Gastrocnemius medialis (tissue), 4 donors: ENCODE measurements at places on chromosomes 6 and 20.

DNA sequence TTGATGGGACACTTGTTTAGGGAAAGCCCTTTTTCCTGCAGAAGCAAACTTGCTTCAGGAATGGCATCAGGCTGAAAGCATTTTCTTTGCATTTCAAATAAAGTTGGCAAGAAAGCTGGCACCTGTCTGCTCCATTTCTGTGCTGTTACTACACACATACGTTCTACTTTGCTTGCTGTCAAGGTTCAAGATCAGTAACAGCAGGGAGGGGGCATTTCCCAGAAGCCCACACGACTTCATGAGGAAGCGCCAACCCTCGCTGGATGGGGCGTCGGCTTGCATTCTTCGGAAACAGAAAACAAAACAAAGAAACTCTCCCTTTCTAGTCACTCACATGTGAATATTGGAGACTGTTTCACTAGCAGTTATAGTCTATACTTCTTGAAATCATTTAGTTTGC lies 46.4 kb downstream of the AKAP12 start:
- DNase-seq = no peak

DNA sequence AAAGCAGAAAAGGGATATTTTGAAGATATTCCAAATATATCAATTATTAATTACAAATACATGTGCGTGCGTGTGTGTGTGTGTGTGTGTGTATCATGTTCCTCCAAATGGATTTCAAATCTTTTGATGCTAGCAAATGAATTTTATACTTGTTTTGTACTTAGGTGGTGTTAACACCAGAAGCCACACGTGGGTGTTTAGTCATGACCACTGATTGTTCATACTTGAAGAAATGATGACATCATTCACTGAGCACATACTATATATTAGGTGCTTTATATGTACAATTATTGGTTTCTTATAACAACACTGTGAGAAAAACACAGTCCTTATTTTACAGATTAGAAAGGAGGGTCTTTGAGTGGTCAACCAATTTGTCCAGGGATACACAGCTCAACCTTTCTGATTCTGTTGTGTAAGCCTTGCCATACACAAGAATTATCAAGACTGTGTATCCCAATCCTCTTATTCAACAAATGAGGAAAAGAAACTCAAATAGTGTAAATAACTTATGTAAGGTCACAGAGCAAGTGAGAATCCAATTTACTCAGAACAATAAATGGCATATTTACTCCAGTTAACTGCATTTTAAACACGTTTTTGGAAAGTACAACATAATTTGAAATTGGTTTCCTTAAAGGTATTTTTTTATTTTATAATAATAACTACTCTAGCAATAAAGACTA lies 88.5 kb downstream of the BCAS1 start:
- DNase-seq = no peak

DNA sequence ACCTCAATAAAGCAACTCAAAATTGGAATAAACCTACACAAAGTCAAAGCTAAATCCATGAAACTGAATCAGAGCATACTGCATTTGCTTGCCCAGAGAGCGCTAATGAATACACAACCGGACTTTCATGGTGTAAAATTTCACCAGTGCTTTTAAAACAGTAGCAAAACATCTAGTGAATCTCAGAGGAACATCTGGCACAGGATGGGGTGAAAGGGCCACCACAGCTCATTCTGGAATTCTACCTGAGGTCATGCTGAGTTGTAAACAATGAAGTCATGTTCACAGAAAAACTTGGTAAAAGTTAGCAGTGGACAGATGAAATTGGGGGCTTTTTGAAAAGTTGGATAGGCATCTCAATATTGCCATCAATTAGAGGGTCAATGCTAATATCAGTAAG lies 125.6 kb upstream of the STXBP5 start:
- no peak for DNase-seq

- DNase-seq = no peak
These were observed 131.6 kb downstream of the COL9A1 start for GRCh38 chr6:70171236-70171635.

DNA sequence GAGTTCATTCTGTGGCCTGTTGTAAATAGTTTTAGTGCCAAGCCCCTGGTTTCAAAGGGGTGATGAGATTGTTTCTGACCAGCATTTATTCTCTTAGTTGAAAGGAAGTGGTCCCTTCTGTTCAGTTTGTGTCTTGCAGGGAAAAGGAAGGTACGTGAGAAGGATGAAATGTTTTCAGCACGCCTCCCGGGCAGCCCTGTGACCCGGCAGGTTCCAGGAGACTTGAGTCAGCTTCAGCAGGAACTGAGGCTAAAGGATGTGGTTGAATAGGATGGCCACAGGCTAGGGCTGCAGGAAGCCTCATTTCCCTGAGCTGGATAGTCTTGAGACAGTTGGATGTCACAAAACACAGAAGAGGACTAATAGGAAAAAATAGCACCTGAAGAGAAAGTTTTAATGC lies 132.4 kb upstream of the SYNDIG1 start:
- DNase-seq = no peak

DNA sequence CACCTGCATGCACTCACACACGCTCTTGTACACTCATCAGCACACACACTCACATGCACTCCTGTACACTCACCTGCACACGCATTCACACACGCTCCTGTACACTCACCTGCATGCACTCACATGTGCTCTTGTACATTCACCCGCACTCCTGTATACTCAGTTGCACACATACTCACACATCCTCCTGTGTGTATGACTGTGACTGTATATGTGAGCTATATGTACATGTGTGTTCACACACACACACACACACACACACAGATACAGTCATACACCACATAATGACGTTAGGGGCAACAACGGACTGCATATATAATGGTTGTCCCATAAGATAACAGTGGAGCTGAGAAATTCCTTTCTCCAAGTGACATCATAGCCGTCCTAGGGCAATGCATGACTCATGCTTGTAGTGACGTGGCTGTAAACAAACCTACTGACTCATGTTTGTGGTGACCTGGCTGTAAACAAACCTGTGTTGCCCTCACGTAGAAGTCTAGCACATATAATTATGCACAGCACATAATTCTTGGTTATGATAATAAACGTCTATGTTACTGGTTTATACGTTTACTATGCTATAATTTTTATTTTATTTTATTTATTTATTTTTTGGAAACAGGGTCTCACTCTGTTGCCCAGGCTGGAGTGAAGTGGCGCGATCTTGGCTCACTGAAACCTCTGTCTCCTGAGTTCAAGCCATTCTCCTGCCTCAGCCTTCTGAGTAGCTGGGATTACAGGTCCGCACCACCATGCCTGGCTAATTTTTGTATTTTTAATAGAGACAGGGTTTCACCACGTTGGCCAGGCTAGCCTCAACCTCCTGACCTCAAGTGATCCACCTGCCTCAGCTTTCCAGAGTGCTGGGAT lies 22.8 kb upstream of the TAF4 start:
- peak; percentile 40 for DNase-seq

DNA sequence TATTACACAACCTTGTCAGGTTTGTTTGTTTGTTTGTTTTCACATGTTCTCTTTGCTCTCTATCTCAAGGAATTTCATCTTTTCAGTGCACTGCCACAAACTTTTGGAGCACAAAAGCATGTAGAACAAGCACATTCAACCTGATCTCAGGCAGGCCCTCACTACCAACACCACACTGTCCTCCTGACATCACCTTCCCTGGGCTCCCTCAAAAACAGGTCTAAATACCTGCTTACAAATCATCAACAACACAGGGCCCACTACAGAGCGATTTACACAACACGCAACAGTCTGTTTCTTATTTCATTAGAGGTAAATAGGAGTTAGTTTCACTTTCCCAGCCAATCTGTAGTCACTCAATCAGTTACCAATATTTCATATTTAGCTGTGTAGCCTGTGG lies 241.4 kb downstream of the EPHA7 start:
- no peak for DNase-seq

DNA sequence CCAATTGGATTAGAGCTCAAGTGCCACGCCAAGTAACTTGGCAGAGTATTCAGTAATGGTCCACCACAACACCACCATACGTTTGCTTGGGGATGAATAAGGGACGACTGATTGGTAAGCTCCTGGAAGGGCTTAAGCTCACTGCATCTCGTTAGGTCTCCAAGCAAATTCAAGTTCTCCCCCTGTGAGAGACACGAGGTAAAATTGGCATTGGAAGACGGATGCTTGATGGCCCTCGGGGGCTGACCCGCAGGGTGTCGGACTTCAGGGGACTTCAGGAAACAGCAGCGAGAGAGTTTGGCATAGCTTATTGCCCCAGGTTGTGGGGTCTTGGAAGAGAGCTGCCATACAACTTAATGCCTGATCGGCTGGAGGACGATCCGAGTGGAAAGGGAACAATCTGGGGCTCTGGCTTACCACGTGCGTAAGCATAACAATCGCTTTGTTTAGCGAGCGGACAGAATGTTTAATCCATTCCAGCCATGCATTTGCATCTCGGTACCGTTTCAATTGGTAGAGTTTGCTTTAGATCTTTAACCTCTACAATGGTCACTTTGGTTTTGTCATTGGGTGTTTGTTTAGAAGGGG lies 4.8 kb upstream of the ZNFX1 start:
- no peak for DNase-seq

- DNase-seq = no peak
These were observed 102.4 kb downstream of the COL12A1 start for GRCh38 chr6:75103431-75103830.

DNA sequence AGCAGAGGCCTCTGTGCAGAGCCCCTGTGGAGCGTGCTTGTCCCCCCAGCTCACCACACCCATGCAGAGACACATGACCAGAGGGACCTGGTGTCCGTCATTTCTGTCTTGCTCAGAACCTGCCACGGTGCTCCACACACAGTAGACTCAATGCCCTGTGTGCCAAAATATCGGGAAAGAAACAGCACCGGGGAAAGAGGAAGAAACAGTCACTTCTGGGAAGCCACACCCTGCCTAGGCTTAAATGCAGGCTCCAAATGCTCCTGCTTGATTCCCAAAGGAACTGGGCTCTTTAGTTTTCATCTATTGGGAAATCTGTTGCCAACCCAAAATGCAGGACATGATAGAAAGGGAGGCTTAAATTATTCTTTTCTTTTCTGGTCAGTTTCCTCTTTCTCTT lies 503.9 kb downstream of the CD83 start:
- DNase-seq = no peak

GRCh38 chr20:2838170-2838797 lies 2.2 kb downstream of the PCED1A start:
- no peak for DNase-seq

DNA sequence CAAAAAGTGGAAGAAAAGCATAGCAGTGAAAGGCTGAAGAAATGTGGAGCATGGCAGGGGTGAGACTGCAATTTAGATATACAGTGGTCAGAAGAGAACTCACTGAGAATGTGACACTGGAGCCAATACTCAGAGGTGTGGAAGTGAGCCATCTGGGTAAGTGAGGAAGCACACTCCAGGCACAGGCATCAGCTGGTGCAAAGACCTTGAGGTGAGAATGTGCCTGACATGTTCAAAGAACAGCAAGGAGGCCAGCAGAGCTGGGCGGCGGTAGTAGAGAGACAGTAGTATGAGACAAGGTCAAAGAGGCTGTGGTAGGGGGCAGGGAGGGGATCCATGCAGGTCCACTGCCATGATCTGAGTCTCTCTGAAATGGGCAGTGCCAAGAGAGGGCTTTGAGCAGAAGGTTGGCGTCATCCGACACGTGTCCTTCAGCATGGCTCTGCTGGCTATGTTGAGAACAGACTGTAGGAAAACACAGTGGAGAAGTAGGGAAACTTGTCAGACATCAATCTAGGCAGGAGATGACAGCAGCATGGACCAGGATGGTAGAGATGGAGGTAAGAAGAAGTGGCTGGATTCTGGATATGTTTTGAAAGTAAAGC lies 84.4 kb downstream of the PLCG1 start:
- DNase-seq = no peak

DNA sequence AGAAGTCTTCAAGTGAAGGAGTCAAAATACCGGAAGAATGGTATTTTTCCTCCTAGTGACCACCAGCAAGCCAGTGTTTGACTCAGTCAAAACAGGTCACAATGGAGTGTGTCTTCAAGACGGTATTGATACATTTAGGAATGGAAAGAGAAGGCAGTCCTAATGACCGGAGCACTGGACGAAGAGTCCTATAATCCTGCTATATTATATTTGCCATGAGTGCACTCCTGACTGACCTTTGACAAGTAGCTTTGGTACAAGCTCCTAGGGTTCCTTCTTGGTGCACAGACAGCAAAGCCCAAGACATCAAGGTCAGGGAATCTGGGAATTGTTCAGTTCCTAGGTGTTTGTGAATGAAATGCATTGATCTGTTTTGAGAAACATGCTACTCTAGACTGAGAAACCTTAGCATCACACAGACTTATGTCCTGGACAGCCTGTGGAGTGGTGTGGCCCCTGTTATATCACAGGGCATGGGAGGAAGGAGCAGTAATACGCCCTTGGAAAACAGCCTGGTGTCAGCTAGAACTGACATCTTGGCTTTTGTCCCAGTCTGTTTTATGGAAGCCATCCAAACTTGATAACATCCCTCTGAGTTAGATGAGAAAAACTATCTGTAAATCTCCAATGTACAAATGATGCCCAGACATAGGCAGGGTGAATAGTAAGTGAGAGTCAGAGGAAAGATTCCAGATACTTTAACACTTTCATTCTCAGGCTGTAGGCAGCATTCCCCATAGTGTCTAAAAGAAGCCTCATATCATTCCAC lies 18.5 kb downstream of the NOX3 start:
- DNase-seq = no peak

DNA sequence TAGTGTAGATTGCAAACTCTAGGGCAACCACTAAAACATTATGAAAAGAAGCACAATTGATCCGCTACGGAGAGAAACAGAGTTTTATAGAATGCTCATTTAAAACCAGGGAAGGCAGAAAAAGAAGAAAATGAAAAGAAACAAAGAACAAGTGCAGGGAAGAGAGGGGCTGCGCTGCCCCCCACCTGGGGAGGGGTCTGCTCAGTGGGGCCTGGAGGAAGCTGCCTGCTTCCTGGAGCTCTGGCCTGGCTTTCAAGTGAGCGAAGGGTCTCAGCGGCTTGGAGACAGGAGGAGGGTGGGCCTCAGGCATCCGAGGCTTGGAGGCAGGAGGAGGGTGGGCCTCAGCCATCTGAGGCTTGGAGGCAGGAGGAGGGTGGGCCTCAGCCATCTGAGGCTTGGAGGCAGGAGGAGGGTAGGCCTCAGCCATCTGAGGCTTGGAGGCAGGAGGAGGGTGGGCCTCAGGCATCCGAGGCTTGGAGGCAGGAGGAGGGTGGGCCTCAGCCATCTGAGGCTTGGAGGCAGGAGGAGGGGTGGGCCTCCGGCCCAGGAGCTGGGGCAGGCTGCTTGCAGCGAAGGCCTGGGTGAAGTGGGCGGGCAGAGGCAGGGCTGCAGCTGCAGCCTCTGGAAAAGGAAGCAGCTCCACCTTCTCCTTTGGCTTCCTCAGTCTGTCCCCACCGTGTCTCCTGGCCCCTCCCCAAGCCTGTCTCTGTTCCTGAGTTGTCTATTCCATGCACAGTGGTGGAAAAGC lies 406.3 kb downstream of the TAF4 start:
- no peak for DNase-seq

GRCh38 chr6:10585209-10585845 lies 64.2 kb downstream of the GCNT2 start:
- DNase-seq = no peak

- DNase-seq = no peak
These were observed 162.0 kb upstream of the EPHA7 start for GRCh38 chr6:93581371-93581770.

GRCh38 chr20:20192366-20192765 lies 140.0 kb downstream of the CFAP61 start:
- DNase-seq = no peak
